ENCODE measurements at places on chromosomes 12 and 14.
A peak's percentile ranks its signal among the peaks of the same experiment; 100 is the strongest.

- peak; percentile 12 for DNase-seq
Observed at GRCh38 chr12:122527478-122527944, 462 bp downstream of the KNTC1 start.

GRCh38 chr12:42380733-42381132 lies 54.8 kb downstream of the PPHLN1 start:
- no peak for DNase-seq

- no peak for DNase-seq
Observed at GRCh38 chr12:122336015-122336946, 70.0 kb upstream of the VPS33A start.

GRCh38 chr14:24607081-24607480 lies 2.4 kb downstream of the GZMH start:
- no peak for DNase-seq

- no peak for DNase-seq
Observed at GRCh38 chr12:18895946-18896345, 158.0 kb downstream of the CAPZA3 start.

DNA sequence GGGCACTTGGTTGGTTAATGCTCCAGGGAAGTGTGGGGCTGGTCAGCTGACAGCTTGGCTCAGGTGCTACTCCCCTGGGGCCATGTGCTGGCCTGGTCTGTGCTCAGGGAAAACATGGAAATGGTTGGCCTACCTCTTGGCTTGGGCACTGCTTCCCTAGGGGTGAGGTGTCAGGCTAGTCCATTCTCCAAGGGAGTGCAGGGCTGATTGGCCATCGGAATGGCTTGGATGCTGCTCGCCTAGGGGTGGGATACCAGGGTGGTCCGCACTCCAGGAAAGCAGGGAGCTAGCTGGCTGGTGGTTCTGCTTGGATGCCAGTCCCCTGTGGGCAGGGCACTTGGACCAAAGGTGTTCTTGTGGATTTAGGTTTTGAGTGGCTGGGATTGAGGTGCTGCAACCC lies 245.7 kb downstream of the RAD51B start:
- DNase-seq: no peak

- DNase-seq: no peak
Observed at GRCh38 chr12:68356060-68356695, 24.0 kb upstream of the MDM1 start.

DNA sequence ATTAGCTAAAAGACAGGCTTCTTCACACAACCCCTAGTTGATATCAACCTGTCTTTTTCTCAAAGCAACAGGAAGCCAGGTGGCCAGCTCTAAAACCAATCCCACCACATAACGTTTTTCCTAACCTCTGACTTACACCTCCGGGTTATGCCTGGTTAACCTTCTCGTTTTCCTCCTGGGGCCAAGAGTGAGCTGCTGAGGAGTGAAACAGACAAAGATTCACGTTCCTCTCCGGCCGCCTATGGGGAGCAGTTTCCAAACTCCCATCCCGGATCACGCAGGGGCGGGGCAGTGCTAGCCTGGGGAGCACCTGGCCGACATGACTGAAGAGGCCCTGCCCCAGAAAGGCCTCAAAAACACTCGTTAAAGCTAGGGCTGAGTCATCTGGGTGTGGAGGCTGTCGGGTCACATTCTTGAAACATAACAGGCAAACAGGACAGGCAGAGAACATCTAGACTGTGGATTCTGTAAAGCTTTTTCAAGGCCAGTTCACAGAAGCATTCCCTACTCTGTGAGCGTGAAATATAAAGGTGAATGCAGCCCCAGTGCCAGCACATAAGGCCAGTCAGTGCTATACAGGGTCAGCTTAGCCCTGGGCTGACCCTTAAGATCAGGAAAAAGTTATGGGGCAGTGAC lies 25.9 kb upstream of the LGALS3 start:
- DNase-seq: peak; percentile 69

DNA sequence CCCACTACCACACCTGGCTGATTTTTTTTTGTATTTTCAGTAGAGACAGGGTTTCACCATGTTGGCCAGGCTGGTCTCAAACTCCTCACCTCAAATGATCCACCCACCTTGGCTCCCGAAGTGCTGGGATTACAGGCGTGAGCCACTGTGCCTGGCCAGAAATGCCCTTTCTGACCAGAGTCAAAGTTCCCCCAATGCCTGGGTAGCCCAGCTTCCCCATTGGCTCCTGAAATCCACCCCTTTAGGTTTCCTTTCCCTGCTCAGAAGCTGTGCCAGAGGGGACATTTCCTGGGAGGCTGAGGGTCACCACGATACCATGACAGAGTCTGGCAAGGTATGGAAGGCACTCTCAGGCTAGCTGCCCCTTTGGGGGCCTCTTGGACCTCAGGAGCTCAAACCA lies 3.5 kb downstream of the GSTZ1 start:
- no peak for DNase-seq

DNA sequence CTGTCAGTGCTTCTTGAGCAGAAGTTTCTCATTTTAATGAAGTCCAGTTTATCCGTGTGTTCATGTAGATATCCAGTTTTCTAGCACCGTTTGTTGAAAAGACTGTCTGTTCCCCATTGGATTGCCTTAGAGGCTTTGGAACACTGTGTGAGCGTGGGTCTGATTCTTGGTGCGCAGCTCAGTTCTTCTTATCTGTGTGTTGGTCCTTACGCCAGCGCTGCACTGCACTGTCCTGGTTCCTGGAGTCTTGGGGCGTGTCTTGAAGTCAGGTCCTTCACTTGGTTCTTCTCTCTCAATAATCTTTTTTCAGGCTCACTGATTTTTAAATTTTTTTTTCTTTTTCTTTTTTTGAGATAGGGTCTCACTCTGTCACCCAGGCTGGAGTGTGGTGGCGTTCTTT lies 25.5 kb downstream of the EP400 start:
- DNase-seq: no peak
